ENCODE measurements at places on chromosomes 4 and X.
A peak's percentile ranks its signal among the peaks of the same experiment; 100 is the strongest.

GRCh38 chrX:33086886-33087285, 124.5 kb downstream of the DMD start:
- no peak for DNase-seq

DNA sequence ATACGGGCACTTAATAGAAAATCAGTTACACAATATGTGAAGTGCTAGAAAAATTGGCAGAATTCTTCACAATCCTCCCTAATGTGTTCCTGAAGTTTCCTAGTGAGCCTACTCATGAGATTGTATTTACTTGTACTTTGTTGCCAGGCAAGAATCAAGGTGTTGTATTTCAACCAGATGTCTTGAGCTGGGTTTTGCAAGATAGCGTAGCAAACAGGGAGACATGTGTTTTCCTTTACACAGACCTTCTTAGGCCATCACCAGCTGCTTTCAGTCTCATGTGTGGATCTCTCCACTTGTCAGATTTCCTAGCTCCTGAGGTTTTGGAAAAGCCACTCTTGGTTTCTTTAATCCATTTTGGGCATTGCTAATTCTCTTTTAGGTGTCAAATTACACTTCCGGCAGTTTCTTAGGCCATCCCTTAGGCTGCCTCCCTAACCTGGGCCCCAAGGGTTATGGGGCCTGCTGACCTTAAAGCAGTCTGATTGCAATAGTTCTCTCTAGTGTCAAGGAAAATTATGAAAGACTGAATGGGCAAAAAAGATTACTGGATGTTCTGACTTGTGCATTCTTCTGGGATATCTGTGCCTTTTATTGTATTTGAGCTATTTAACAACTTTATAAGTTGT, 12.2 kb upstream of the EDA start:
- no peak for DNase-seq

GRCh38 chrX:130915302-130915701, 12.3 kb upstream of the ENOX2 start:
- DNase-seq, result no peak

- DNase-seq, result no peak
These were observed 1142.5 kb upstream of the IGFBP7 start for GRCh38 chr4:58252656-58253055.

DNA sequence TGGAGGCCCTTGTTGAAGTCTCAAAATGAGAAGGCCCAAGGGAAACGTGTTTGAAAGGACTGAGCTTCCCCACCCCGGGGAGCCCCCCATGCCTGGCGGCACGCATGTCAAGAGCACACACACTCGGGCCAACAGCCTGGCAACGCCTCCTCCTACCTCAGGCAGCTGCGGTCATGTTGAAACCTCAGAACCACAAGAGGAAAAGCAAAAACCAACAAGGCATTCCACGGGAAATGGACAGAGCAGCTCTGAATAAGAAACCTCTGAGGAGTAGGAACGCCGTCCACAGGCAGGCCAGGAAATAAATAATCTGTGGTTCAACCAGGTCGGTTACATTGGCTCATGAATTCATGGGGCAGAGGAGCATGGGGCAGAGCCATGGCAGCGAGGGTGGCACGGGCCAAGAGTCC, 95.7 kb upstream of the AFAP1 start:
- no peak for DNase-seq

DNA sequence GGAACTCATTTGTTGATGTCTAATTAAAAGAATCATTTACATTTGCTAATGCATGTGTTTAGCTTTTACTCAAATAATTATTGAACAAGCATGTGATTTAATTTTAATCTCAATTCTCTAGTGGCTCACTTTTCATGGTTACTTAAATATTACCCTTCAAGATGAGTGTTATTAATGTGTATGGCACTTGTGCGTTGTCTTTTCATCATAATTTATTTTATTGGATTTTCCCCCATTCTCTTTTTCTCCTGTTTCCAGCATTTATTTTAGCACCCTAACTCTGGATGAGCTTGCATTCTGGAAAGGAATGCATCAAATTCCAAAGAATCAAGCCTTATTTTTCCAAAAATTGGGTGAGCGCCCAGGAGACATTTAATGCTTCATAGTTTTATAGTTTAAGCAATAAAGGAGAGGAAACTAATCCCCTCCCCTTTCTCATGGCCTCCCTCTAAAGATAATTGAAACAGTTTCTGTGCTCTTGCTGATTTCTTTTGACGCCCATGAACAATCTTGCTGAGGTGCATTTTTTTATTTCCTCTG, 191.1 kb upstream of the FAT4 start:
- DNase-seq, result no peak

DNA sequence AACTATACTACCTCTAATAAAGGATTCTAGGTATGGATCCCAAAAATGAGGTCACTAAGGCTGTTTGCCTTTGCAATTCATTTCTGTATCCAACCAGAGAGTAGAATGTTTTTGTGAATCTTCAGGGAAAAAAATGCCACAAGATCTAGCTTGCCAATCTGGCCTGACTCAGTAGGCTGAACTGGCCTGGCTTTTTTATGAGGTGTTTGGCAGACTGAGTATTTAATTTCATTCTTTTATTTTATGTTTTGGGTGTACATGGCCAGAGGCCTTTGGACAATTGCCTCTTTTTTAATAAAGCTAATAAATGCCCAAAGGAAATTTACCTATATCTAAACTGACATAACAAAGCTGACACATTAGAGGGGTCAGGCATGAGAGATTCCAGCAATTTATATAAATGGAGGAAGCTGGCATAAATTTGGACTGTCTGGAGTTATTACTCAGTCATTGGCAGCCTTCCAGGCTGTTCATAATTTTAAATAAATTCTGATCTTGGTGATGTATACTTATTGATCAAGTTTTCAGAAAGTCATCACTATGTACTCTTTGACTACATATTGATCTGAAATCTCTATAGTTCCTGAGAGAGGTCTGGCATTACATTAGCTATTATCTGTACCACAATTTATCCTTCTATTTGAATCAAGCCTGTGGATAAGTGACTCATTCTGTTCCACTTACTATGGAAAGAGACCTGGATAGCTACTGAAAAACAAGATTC, 376.4 kb upstream of the NOCT start:
- DNase-seq, result no peak

GRCh38 chr4:145351162-145351561, 130.5 kb upstream of the SMAD1 start:
- no peak for DNase-seq

GRCh38 chrX:41480508-41481260, 33.5 kb downstream of the NYX start:
- no peak for DNase-seq

- DNase-seq, result no peak
These were observed 898.9 kb upstream of the EPHA5 start for GRCh38 chr4:66569228-66569627.

GRCh38 chr4:121373841-121374240, 7.0 kb downstream of the QRFPR start:
- DNase-seq, result no peak

DNA sequence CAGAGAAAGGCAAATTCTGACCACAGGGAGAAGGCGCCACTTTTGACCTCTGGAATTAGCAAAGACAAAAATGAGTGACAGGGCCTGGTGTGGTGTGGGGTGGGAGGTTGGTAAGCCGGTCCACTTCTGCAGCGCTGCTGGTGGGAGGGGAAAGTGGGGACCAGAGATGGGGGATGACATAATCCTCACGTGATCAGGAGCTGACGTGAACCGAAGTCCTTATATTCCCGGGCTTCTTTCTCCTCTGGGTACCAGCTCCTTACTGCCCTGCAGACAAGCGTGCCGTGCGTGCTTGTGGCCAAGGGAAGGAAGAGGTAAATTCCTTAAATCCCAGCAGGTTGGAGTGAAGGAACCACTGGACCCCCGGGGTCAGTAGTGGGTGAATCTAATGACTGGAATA, at the start of gene TCEAL7:
Gene TCEAL7, plus strand, starts transcription at position 249 of the 400 bp plus-strand sequence. CDS start 1,165 bp downstream, outside the sequence.
- DNase-seq, result no peak

DNA sequence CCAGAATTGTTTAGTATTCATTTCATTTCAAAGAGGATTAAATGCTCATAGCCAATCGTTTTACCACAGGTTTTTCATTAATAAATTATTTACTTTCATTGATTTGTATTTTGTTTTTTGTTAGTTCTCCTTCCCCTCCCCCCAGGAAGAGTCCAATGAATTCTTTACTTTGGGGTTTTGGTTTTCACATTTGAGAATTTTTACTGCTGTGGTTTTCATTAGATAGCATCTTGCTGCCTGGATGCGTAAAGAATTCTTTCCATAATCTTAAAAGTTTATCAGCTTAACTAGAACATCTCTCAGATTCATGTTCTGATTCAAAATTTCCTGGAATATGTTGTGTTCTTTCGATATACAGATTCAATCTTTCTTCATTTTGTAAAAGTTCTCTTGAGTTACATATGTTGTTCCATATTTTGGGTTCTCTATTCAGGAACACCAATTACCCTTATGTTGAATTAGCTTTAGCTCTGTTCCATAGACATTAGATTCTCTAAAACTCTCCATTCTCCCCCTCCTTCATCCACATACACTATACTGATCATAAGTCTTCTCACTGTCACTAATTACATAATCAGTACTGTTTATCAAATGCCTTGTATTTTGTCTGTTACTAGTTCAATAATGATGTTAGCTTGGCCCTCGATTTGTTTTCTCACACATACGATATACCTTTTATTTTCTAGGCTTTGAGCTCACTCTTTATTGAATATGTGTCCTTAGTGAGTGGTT, 184.4 kb downstream of the CAMK2D start:
- no peak for DNase-seq

- no peak for DNase-seq
These were observed 59.3 kb upstream of the RPL34 start for GRCh38 chr4:108561116-108561515.

DNA sequence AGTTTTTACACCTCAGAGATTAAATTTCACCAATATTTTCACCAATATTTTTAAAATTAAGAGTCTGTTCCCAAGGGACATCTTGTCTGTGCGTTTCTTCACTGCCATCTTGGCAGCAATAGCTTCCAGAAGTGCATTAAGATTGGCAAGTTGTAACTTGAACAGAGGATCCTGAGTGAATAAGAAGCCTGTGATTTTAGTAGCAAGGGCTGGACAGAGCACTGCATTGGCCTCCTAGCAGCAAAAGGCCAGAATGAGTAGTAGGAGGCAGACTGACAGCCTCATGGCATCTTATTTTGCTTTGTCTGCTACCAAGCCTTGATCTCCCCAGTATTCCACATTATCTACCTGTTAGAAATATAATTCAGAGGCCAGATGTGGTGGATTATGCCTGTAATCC, 138.4 kb downstream of the CPE start:
- DNase-seq, result no peak

GRCh38 chr4:166091146-166091545, 218.1 kb downstream of the TLL1 start:
- DNase-seq, result no peak

DNA sequence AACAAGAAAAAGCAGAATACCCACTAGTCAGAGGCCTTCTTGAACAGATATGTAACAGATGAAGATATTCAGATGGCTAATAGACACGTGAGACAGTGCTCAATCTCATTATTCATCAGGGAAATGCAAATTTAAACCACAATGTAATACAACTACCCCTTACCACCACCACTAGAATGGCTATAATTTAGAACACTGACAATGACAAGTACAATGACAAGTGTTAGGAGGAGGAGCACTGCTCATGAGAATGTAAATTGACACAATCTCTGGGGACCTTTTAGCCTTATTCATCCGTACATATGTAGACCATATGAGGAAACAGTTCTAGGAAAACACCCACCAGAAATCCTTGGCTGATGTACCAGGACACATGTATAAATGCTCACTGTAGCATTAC, 13.1 kb downstream of the ZNF81 start:
- DNase-seq, result no peak

DNA sequence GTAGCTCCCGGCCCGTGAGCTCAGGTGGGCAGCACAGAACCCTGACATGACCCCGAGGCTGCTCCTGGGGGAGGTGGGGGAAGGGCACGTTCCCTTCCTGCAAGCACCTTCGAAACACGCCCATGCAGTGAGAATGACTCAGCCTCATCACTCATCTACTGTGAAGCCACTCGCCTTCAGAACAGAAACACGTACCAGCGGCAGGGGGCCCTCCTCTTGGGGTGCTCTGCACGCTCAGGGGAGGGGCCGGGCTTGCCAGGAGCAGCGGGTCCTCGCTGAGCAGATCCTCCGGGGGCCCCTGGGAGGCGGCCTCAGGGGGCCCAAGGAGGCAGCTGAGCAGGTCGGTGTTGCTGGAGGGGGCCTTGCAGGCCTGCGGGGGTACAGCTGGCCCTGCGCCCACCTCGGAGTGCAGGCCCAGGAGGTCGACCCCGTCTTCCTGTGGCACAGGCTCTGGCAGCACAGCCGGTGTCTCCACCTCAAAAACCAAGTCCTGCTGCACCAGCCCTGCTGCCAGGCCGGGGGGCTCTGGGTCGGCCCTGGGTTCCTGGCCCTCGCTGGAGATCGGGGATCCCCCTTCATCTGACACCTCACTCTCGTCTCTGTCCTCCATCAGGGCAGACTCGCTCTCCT, 40.9 kb upstream of the CPLX1 start:
- no peak for DNase-seq

DNA sequence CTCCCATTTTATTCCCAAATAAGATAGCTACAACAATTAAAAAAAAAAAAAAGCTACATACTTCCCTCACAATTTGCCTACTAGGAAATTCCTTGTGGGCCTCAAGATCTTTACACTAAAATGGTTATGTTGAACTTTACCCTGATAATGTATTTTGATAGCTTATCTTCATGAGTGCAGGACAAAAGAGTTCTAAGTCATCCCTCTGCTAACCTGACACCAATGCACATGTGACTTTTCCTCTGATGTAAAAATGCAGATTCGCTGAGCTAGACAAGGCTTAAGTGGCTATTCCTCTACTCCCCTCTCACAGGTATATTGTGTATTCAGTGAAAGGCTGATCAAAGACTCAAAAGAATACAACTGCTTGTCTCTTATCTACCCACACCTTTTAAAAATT, 22.5 kb downstream of the ELF2 start:
- no peak for DNase-seq

- DNase-seq, result no peak
These were observed 34.8 kb upstream of the EXOC1L start for GRCh38 chr4:55784747-55785146.

GRCh38 chr4:82430964-82431745, 765 bp downstream of the ENOPH1 start:
- DNase-seq, result no peak

- no peak for DNase-seq
These were observed 172.8 kb upstream of the FRMPD4 start for GRCh38 chrX:11965436-11965835.

GRCh38 chr4:88570001-88570400, 22.3 kb upstream of the HERC3 start:
- DNase-seq, result no peak

GRCh38 chr4:6041800-6042199, 23.6 kb upstream of the C4orf50 start:
- DNase-seq, result no peak

- DNase-seq, result no peak
These were observed 330.3 kb downstream of the PDHA2 start for GRCh38 chr4:96170198-96170597.

DNA sequence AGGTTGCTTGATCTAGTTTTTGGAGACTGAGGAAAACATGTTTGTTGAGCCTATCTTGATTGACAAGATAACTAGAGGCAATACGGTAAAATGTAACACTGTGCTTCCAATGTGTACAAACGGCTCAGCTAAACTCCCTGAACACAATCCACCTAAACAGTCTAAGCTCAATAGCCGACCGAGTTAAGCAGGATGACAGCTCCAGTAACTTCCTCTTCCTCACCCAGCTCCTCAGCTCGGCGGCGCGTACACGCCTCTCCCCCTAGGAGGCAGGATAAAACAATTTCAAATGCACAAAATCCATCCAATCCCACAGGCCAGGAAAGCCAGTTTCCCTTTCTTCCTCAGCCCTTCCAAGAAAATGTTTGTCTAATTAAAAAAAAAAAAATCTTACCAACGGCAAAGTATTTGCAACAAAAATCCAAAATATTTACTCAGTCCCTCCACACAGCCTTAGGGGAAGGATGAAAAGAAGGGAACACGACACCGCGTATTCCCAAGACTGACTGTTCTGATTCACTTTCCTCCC, 1.0 kb downstream of the CNOT6L start:
- peak; percentile 73 for DNase-seq

All from NCI-H1048 (cell line).